ENCODE measurements at places on chromosomes 3 and 15. TPM values are rescaled to one million over a fixed set of nuclear protein-coding genes. Genes with fewer than 3 reads are reported as not detected.

The TMEM212 gene
- total RNA-seq, result not detected

The NMNAT3 gene
- 1.5 TPM for total RNA-seq

The TTLL3 gene
- 7.1 TPM for total RNA-seq

DNA sequence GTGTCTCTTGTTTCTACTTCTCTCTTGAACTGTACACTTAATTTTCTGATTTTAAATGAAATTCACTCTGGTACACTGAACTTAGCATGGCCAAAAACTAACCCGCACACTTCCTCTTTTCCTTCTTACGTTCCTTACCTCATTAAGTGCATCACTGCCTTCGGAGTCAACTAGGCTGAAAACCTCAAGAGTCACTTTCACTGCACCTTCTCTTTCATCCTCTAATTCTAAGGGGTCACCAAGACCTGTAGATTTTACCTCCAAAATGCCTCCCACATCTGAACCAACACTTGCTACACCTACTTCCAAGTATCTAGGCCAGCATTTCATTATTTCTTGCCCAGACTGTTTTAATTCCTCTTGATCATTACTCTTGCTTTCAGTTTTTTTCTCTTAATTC lies 6.6 kb downstream of the CBLB start:
- no peak for DNase-seq

DNA sequence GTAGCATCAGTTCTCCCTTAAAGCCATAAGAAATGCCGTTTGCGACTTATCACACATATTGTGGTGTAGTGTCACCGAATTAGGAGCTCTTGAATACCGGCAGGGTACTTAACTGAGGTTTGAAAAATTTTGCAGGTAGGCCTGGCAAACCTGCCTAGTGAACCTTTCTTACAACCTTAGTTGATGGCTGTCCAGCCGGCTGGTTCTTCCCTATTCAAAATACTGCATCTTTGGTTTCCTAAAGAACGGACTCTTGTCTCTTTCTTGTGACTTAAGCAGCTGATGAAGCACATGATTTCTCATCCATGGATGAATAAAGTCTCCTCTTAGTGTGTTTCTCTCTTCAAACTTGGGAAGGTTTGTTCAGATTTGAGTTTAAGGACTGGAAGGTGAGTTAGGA lies 1.5 kb downstream of the RAB7A start:
- DNase-seq, result no peak

- no peak for DNase-seq
These were observed 222.6 kb upstream of the NR2F2 start for GRCh38 chr15:96107916-96108315.
